ENCODE measurements at places on chromosomes 1 and 21.

- DNase-seq, result no peak
These were observed 71.2 kb downstream of the FGGY start for GRCh38 chr1:59368008-59368670.

- no peak for DNase-seq
These were observed 67.4 kb downstream of the DMRTB1 start for GRCh38 chr1:53526451-53527101.

DNA sequence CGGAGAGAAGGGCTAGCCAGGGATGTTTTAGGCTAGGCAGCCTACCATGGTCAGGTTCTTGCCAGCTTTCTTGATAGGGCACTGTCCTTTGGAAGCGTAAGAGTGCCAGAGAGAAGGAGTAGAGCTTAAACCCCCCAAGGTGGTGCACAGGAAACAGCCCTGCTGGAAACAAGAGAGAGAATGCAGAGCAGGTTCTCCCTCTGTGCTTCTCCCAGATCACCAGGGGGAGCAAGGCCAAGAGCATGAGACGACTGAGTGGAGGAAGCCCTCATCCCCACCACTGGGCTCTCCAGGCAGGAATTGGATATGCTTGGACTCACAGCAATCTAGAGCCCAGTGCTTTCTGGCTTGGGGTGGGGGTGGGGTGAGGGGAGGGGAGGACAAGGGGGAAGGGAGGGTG is 49.8 kb downstream of the ATP2B4 start:
- no peak for DNase-seq

GRCh38 chr1:9051379-9051778 is 18.1 kb downstream of the SLC2A5 start:
- no peak for DNase-seq

DNA sequence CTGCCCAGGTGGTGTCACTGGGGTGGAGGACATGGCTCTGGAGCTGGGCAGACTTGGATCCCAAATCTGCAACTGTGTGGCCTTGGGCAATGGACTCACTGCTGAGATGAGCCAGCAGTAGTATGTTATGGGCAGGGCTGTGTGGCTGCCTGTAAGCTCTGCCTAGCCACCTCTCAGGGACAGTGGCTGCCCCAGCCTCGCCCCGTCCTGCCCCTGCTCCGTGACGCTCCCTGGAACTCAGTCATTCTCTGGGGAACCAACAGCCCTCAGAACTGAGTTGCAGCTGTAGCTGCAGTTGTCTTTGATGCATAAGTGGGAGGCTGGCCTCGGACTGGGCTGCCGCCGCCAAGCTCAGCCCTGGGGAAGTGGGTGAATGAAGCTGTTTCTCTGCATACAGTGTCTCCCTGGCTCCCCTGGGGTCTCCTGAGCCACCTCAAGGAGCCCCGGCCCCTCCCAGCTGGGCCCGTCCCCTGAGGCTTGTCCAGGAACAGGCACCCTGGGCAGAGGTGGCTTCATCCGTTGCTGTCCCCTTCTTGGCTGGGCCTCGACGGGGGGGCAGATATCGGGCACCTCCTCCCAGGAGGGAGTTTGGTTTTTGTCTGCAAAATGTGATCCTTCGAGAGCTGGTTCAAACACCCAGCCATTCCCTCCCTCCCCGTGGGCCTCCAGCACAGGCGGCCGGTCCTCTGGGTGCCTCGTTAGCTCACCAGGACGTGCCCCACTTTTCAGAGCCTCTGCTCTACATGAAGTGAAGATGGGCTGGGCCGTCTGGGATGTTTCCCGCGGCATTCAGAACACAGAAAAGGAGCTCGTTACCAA is 26.2 kb upstream of the PLCH2 start:
- DNase-seq, result no peak

DNA sequence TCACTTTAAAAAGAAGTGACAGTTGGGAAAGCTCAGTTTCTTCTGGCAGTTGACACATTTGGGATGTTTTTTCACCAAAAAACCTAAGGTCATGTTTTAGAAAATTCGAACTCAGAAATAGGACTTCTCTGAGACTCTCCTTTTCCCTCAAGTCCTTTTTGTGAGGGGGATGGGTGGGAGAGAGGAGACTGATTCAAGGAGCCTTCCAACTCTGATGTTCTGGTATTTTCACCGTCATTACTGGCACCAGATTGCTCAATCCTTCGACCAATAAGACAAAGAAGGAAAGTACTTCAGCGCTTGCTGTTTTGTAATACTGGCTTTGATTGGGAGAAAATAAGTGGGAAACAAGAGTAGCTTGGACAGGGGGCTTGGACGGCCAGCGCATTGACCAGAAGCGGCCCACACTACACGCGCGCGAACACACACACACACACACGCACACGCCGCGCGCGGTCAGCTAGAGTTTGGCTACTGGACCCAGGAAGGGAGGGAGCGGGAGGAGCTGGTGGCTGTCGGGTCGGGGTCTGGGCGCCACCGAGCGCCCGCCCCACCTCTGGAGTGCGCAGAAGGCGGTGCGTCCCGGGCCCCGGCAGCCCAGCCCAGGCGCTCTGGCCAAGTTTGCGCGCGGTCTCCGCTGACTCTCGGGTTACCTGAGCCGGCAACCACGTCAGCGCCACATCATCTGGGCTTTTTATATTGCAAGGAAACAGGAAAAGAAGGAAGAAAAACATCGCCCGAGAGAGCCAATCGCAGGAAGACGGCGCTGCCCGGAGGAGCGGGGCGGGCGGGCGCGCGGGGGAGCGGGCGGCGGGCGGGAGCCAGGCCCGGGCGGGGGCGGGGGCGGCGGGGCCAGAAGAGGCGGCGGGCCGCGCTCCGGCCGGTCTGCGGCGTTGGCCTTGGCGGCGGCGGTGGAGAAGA is at the start of gene KCNK1:
TSS of gene KCNK1 (plus strand) at position 855 of the 921 bp plus-strand sequence. CDS start at position 921, 66 bp downstream.
- peak; percentile 77 for DNase-seq

DNA sequence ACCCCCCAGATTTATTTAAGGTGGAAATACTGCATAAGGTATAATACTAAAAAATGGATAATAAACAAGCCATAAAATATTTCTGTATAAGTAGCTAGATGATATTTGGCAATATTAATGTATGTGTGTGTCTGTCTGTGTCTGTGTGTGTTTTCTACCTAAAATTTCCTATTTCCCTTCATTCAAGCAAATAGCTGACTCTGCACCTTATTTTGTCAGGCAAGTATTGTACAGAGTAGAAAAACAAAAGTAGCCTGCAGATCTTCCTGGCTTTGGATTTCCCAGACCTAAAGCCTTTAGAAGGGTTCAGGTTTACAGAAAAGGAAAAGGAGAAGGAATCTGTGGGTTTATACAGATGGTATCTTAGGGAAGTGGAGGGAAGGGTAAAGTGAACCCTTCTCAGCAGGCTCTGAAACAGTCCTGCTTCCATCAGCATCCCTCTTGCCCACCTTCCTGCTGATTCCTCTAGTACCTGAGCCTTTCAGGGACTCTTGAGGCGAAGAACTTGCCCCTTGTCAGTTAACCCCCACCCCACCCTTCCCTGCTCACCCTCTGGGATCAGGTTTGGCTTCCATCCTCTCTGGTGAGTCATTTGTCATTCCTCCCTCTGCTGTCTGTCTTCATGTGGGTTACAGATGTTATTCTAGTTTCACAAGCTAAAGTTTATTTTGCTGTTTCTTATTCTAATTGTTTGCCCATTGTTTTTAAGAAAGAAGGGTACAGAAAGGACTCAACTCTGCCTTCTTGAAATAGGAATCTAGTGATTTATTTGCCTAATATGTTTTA is 21.7 kb upstream of the RGS16 start:
- DNase-seq, result no peak

GRCh38 chr1:200487650-200488049 is 77.8 kb upstream of the ZNF281 start:
- no peak for DNase-seq

- DNase-seq, result no peak
These were observed 41.9 kb downstream of the WNT9A start for GRCh38 chr1:227905573-227906487.

GRCh38 chr1:175715742-175716141 is 27.7 kb downstream of the TNR start:
- DNase-seq, result no peak

GRCh38 chr1:37477946-37478345 is 3.6 kb downstream of the ZC3H12A start:
- no peak for DNase-seq

GRCh38 chr1:211830055-211830327 is 572 bp downstream of the LPGAT1 start:
- no peak for DNase-seq

GRCh38 chr1:150233359-150234308 is 2.3 kb downstream of the ANP32E start:
- no peak for DNase-seq

- DNase-seq, result no peak
These were observed 9.3 kb downstream of the NTMT2 start for GRCh38 chr1:170155055-170155454.
